ENCODE measurements at places on chromosomes 1 and 21.
A peak's percentile ranks its signal among the peaks of the same experiment; 100 is the strongest.

- no peak for DNase-seq
Measured at GRCh38 chr1:94792473-94793295, 27.5 kb upstream of the SLC44A3 start.

- no peak for DNase-seq
Measured at GRCh38 chr1:4655674-4656532, 1.5 kb downstream of the AJAP1 start.

GRCh38 chr1:32743380-32744070, 41.0 kb upstream of the SYNC start:
- DNase-seq = no peak

- DNase-seq = no peak
Measured at GRCh38 chr21:26840912-26841311, 4.3 kb downstream of the ADAMTS1 start.

DNA sequence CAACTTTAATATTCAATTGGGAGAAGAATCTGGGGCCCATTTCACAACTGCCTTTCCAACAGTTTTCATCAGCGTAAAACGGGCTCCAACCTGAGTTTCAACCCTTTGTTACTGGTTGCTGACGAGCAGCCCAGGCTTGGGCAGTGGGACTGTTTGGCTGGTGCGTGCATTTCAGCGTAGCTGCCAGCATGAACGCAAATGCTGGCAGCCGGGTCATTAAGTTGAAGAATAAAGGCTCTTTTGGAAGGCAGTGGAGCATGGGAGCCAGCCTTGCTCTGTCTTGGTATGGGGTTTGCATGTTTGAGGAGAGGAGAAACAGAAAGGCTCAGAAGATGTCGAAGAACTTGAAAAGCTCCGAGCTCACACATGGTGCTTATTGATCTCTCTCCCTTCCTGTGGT, 40.7 kb downstream of the WDR3 start:
- DNase-seq = no peak

- DNase-seq = peak; percentile 18
Measured at GRCh38 chr1:26161415-26162219, 2.7 kb downstream of the FAM110D start.

- no peak for DNase-seq
Measured at GRCh38 chr1:39819091-39819812, 30.6 kb upstream of the BMP8B start.

DNA sequence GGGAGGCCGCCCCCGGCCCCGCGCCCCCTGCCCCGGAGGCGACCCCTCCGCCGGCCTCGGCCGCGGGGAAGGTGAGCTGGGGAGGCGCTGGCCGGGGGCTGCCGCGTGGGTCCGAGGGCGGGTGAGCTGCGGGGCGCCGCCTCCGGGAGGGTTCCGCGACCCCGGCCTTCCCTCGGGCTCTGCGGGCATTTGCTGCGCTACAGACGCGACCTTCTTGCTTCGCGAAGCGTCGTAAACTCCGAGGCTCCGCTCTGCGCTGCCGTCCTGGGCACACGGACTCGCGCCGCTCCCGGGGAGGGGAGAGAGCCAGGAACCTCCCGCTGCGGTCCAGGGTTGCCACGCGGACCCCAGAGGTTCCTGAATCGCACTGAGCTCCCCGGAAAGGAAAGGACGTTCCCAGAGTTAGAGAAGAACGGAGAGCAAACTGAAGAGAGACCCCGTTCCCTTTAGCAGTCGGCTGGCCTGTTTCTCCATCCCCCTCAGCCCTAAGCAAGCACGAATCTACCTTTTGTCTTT, 345 bp downstream of the SLX9 start:
- no peak for DNase-seq

DNA sequence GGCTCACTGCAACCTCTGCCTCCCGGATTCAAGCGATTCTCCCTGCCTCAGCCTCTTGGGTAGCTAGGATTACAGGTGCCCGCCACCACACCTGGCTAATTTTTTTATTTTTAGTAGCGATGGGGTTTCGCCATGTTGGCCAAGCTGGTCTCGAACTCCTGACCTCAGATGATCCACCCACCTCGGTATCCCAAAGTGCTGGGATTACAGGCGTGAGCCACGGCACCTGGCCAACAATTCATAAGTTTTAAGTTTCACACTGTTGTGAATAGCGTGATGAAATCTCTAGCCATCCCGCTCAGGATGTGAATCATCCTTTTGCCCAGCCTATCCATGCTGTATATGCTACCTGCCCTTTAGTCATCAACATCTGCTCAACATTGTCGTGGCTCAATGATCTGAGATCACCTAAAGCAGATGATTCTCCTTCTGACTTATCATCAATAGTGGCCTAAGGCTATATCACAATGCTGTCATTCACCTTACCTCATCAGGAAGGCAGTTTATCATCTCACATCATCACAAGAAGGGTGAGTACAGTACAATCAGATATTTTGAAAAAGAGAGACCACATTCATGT, 2.6 kb downstream of the PFDN2 start:
- no peak for DNase-seq

GRCh38 chr1:54367613-54368012, 38.6 kb downstream of the SSBP3 start:
- no peak for DNase-seq

GRCh38 chr1:54851936-54852524, 35.0 kb downstream of the DHCR24 start:
- DNase-seq = no peak

DNA sequence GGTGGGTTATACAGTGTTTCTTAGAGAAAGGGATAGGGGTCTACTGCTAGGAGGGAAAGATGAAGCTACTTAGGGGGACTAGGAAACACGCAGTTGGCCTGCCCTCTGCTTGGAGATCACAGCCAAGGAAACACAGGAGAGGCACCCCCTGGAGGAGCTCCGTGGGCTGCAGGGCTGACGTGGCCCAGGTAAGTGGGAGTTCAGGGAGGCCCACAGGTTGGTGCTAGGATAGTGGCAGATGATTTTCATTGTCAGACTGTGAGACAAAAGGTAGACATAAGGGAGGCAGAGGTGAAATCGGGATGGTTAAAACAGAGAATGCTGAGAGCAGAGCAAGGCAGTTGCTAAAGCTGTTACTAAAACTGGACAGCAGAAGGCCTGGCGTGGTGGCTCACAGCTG, 463.0 kb downstream of the DSCAM start:
- DNase-seq = no peak

GRCh38 chr1:232974971-232975370, 24.6 kb downstream of the NTPCR start:
- DNase-seq = no peak

DNA sequence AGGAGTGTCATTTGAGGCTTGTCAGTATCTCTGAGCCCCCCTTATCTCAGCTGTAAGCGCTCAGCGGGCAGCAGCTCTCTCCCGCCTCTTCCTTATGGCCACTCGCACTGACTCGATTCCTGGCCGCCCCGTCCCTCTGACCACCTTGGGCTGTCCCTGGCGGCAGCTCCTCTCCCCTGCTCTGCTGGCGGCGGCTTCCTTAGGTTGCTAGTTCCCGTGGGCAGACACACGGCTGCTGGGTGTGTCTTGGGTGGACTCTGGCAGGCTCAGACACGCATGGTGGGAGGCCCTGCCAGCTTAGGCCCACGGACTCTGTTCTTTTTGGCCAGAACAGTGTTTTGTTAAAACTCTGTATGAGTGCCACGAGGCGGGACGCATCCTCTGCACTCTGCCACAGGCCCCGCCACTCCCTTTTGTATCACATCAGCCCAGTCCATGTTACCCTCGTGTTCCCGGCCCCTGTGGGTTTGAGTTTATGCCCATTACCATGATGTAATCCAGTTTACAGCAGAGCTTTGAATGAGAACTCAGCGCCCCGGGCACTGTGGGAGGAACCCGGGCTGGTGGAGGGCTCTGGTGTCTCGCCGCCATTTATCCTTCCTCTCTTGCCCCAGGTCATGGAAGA, 45.9 kb downstream of the COQ8A start:
- no peak for DNase-seq

- DNase-seq = peak; percentile 20
Measured at GRCh38 chr1:116909512-116910378, at the start of gene PTGFRN. Gene PTGFRN, plus strand, starts transcription at chr1:116909916. Its CDS starts 288 bp downstream, at chr1:116910204.
